ENCODE measurements at places on chromosomes 7 and 10.

GRCh38 chr7:159004411-159004810 lies 140.3 kb downstream of the VIPR2 start:
- DNase-seq = no peak

DNA sequence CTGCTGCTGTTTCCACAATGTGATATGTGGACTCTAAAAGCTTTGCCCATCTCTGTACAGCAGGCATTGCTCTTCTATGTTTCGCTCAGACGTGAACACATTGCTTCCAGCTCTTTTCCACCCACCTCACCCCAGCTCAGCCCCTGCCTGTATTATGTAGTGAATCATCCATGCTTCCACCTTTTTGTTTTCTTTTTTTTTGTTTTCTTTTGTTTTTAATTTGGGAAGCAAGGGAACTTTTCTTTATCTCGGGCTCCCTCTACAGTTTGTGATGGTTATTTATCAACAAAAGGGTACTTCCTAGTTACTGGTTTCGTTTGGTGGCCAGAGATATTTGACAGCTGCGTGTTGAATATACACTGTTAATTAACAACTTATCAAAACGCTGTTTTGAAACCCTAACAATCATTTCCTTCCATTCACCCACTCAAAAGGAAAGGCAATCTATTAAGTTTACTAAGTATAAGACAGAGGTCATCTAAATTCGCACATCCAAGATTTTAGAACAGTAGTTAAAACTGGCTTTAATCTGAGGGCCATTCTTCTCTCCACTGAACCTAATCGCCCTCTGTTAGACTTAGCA lies 127.9 kb upstream of the STK17A start:
- no peak for DNase-seq

DNA sequence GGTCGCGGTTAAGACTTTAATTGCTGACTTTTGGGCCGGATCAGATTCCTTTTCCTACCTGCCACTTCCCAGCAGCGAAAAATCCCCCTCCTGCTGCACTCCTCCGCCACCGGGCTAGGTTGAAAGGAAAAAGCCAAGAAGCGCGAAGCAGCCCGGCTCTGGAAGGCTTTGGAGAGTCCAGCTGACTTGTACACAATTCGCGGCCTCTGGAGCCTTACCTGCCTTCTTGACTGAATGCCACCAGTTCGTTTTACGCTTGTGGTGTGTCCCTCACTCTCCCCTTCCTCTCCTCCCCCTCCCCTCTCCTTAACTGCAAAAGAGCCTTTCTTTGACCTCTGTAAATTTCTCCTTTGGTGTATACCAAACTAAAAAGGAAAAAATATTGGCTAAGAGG lies 2.7 kb upstream of the FEZF1 start:
- no peak for DNase-seq

GRCh38 chr7:31036924-31037323 lies 15.2 kb upstream of the ADCYAP1R1 start:
- DNase-seq = no peak

GRCh38 chr7:20107582-20107981 lies 109.6 kb downstream of the MACC1 start:
- DNase-seq = no peak

DNA sequence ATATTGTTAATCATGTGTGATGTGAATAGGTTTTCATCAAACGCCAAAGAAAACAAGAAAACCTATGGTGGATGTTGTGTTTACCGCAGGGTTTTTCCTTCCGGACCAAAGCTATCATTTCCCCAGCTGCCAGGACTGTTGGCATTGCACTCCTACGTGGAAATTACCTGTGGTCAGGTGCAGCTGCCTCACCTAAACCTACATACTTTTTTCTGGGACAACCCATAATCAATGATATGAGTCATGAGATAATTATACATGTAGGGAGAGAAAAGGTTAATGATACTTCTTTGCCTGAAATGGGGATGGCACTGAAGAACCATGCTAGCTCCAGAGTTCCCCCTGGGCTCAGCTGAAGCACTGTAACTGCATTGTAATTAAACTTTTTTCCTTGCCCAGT lies 223.6 kb upstream of the SEMA3E start:
- DNase-seq = no peak

GRCh38 chr10:17232276-17232960 lies 4.4 kb downstream of the VIM start:
- DNase-seq = no peak

DNA sequence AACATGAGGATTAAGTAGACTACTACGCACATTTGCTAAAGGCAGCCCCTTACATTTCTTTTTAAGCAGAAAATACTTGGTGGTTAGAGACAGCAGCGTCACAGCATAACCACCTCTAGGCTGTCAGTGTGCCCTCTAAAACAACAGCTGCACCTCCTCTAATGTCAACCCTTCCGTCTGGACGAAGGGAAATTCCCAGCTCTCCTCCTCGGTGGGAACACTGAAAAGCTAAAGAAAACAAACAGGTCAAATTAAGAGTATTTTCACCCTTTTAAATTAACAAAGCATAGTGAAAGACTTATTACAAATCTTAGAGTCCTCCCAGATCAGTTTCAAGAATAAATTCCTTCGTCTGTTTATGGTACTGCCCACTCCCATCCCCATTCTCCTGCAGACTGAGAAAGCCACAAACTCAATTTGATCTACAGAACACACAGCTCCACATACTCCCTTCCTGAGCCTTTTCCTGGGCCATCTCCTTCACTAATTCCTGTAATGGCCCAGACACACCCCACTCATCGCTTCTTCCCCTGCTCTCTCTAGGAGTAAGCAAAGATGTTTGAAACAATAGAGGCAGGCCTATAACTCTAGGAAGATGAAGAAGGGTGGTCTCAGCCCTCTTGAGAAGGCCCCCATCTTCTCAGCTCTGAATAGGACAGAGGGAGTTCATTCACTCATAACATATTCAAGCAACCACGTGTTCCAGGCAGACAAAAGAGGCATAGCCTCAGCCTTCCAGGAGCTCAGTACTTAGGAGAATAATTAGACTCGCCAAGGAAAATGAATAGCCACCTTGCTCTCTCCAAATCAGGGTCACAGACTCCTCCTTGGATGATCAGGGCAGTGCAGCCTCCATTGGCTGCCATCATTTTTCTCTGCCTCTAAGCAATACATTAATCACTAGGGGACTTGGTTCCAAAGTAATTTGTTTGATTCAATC lies 47.5 kb upstream of the HNRNPH3 start:
- DNase-seq = no peak

GRCh38 chr7:12712236-12712635 lies 24.8 kb downstream of the ARL4A start:
- DNase-seq = no peak

DNA sequence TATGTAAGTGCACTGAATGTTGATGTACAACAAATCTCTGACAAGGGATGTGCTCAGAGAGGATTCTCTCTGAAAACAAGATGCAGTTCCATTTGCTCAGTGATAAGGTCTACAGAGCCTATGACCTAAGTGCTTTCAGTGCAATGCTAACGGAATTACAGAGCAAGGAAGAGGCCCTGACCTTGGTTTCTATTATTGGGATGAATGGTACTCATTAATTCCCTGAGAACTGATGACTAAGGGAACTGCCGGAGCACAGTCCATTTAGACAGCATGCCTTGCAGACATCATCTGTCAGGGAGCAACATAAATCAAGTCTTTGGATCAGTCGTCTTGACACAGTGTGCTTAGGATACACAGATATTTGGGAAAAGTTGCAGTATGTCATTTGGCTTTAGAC lies 340.8 kb downstream of the PHTF2 start:
- DNase-seq = peak; percentile 20

GRCh38 chr7:79137942-79138341 lies 315.5 kb downstream of the MAGI2 start:
- no peak for DNase-seq

GRCh38 chr10:52742731-52743130 lies 29.9 kb downstream of the MBL2 start:
- DNase-seq = no peak

DNA sequence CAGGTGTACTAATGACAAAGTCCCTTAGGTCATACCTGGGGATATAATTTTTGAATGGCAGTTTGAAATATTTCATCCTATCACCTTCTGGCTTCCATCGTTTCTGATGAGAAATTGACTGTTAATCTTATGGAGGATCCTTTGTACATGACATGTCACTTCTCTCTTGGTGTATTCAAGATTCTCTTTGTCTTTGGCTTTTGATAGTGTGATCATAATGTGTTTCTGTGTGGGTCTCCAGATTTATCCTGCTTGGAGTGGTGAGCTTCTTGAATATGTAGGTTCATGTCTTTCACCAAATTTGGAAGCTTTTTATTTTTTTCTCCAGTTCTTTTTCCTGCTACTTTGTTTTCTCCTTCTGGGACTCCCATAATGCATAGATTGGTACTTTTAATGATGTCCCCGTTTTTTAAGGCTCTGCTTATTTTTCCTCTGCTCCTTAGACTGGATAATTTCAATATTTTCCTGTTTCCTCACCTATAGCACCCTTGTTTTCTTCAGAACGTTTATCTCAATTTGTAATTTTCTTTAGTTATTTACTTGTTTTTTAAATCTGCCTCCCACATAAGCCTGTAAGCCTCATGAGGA lies 4.4 kb downstream of the RBM33 start:
- no peak for DNase-seq

- DNase-seq = no peak
These were observed 2.2 kb upstream of the CUX1 start for GRCh38 chr7:101814991-101815825.

DNA sequence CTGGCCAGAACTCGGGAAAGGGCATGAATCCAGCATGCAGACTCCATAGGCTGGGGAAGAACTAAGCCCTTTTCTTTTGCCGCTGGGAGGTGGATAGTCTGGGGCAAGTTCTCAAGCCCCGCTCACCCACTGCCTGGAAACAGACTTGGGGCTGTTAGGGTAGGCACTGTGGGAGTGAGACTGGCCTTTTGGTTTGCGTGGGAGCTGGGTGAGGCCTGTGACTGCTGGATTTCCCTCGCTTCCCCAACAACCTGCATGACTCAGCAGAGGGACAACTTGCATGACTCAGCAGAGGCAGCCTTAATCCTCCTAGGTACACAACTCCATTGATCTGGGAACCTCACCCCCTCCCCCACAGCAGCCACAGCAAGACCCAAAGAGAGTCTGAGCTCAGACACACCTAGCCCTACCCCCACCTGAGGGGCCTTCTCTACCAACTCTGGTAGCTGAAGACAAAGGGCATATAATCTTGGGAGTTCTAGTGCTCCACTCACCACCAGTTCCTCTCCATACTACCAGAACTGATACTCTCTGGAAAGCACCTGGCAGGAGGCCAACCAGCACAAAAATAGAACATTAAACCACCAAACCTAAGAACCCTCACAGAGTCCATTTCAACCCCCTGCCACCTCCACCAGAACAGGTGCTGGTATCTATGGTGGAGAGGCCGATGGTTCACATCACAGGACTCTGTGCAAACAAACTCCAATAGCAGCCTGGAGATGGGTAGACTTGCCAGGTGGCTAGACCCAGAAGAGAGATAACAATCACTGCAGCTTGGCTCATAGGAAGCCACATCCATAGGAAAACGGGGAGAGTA lies 81.4 kb upstream of the LAMB4 start:
- no peak for DNase-seq

DNA sequence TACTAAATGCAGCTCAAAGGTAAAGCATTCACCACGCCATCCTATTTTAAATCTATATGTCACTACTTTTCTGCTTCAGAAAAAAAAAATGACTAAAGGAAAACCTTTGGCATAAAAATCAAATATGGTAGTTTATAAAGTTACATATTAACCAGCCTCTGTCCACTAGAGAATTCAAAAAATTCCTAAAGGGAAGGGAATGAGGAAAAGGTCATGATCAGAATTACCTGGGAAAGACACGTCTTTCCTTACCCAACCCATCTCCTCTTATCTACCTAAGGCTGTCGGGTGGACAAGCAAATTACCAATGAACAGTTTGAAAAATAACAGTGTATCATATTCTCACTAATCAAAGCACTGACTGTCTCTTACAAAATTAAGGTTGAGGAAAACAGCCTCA lies 100.7 kb upstream of the TMEM106B start:
- no peak for DNase-seq

- DNase-seq = no peak
These were observed 3.0 kb downstream of the GPRIN2 start for GRCh38 chr10:46553238-46554049.

- DNase-seq = no peak
These were observed 21.5 kb downstream of the PAX2 start for GRCh38 chr10:100766693-100767421.

Data from AG09319 (cell line).